Fibroblast of skin of abdomen (primary cell): ENCODE measurements at places on chromosomes 12 and 14.
A peak's percentile ranks its signal among the peaks of the same experiment; 100 is the strongest.

- DNase-seq, result no peak
These were observed 997 bp downstream of the CYP27B1 start for GRCh38 chr12:57765698-57766463.

DNA sequence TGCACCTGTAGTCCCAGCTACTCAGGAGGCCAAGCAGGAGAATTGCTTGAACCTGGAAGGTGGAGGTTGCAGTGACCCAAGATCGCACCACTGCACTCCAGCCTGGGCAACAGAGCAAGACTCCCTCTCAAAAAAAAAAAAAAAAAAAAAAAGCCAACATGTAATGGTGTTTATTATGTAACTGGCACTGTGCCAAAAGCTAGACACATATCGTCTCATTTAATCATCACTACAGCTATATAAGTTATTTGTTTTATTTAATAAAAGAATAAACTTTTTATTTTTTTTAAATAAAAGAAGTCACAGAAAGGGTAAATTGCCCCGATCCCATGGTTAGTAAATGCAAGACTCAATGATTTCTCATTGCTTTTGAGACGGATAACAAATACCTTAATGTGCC lies 76.9 kb downstream of the PTCSC3 start:
- DNase-seq, result no peak

DNA sequence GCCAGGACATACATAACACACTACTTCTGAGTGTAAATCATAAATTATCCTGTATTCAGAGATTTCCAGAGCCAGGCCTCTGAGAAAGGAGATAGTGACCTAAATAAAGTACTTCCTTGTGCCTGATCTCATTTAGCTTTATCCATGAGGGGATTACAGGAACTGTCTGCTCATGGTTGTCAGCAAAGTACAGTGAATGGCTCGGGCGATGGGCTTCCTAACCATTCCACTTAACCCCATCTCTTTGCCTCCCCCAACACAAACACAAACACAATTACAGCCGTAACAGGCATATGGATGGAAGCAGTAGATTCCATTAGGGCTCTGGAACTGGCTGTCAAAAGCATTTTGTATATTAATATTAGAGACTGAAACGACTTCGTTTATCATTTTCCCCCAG lies 206.7 kb upstream of the CPNE8 start:
- DNase-seq, result no peak

DNA sequence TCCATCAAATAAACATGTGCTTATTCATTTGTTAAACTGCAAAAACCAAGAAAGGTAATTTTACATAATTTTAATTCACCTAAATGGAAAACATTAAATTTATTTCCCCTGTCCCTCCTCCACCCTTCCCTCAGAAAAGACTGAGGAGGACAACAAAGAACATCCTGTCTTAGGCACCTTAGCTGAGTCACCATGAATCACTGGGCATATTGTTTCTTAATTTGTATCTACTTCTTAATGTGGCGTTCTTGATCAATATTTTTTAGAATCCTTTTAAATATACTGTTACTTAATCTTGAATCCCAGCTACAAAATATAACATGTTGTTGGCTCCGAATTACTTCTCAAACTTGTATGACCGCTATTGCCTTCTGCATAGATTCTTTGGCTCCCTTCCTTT lies 23.5 kb downstream of the SIX6 start:
- DNase-seq, result no peak

DNA sequence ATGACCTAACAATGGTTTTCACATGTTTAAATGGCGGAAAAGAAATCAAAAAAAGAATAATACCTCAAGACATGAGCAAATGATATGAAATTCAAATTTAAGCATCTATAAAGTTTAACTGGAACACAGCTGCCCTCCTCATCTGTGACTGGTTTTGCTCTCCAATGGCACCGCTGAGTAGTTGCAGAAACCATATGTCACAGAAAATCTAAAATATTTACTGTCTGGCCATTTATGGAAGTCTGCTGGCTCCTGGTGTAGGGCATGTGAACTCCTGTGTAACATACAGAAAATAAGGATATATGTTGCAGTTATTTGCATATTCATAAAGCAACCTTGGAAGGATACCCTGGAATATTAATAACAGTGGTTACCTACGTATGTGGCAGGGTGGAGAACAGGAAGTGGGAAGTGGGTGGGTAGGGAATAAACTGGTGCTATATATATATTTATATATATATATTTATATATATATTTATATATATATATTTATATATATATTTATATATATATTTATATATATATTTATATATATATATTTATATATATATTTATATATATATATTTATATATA lies 48.4 kb downstream of the LTBP2 start:
- DNase-seq, result peak; percentile 50

- peak; percentile 44 for DNase-seq
These were observed 9.8 kb downstream of the NCKAP5L start for GRCh38 chr12:49818241-49818895.

- peak; percentile 10 for DNase-seq
These were observed 18.1 kb downstream of the VSX2 start for GRCh38 chr14:74257078-74257940.

GRCh38 chr12:59004456-59004855 lies 84.2 kb upstream of the LRIG3 start:
- peak; percentile 27 for DNase-seq

DNA sequence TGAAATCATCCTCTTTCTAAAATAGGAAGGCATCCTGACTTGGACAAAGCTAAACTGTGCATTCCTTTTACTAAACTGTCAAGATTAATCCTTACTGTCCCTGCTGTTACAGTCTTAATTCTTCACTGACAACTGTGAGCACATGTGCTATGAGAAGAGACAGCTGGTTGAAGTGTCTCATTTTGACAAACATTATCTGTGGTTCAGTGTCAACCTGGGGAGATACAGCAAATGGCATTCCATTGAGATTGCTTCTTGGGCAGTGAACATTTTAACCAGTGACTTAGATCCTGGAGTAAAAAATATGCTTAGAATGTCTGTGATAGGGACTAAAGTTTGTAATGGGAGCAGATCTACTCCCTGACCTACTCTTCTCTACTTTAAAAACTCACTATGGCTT lies 552.6 kb upstream of the ATP2B1 start:
- peak; percentile 62 for DNase-seq

DNA sequence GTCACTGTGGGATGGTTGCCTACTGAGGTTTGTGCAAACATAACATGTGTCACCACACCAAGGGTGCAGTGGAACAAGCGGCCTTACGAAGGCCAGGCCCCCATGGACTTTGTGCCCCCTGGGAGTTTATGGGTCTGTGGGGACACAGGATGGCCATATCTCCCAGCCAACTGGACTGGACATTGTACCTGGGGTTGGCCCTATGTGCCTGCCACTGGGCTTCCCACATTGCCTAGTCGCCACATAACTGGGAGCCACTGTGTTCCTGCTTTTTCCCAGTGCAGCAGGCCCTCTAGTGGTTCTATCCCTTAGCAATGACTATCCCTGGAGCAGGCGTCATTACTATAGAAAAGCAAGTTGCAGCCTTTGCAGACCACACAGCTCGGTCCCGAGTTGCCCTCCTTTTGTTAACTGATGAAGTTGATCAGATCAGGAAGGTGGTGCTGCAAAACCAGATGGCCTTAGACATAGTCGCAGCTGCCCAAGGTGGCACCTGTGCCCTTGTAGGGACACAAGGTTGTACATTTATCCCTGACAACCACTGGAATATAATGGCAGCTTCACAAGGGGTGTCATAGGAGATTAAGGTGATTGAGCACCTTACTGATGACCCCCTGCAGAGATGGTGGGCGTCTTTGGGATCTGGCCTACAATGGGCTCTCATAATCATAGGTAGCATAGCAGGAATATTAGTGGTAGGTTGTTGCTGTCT lies 15.2 kb upstream of the RNASE12 start:
- DNase-seq, result no peak

- no peak for DNase-seq
These were observed 13.3 kb downstream of the TMEM260 start for GRCh38 chr14:56592746-56593544.

DNA sequence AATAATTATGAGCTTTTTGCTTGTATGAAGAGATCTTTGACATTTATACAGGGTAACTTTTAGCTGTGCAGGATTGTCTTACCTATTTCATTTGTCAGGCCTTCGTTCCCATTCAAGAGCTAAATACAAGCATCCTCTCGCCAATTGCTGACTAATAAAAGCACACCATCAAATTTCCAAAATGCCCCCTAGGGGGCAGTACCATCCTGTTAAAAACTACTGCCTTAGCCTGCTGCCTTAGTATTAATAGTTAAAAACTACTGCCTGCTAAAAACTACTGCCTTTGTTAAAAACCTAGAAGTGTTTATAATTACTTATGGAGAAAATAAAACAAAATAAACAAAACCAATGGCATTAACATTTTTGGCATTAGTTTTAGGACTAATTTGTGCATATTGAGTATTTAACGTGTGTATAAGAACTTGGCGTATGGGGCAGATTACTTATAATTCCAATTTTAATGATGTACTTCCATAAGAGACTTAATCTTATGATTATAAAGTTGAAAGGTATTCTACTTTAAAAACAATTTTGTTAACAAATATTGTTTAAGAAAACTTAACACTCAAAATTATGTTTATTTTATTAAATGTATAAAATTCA lies 3.0 kb upstream of the IFI27L2 start:
- peak; percentile 65 for DNase-seq

- DNase-seq, result peak; percentile 5
These were observed 4.5 kb downstream of the ALKBH2 start for GRCh38 chr12:109088818-109089217.

- DNase-seq, result no peak
These were observed 12.8 kb downstream of the SLC4A8 start for GRCh38 chr12:51437431-51437830.

GRCh38 chr12:3199551-3200031 lies 122.4 kb downstream of the TSPAN9 start:
- DNase-seq, result peak; percentile 20

DNA sequence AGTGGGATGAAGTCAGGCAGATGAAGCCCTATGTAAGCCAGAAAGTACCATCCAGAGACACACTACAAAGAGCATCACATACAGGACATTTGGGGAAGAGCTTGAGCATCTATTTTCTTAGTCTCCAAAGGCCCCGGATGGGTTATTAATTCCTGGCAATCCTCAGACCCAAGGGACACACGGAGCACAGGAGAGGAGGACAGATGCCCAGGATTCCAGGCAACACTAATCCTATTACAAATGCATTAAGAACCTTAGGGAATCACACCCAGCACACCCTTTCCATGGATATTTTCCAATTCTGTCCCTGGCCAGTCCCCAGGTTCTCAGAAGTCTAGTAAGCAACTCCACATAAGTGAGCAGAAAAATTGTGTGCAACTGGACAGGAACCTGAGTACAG lies 65.9 kb downstream of the CMKLR1 start:
- DNase-seq, result no peak

DNA sequence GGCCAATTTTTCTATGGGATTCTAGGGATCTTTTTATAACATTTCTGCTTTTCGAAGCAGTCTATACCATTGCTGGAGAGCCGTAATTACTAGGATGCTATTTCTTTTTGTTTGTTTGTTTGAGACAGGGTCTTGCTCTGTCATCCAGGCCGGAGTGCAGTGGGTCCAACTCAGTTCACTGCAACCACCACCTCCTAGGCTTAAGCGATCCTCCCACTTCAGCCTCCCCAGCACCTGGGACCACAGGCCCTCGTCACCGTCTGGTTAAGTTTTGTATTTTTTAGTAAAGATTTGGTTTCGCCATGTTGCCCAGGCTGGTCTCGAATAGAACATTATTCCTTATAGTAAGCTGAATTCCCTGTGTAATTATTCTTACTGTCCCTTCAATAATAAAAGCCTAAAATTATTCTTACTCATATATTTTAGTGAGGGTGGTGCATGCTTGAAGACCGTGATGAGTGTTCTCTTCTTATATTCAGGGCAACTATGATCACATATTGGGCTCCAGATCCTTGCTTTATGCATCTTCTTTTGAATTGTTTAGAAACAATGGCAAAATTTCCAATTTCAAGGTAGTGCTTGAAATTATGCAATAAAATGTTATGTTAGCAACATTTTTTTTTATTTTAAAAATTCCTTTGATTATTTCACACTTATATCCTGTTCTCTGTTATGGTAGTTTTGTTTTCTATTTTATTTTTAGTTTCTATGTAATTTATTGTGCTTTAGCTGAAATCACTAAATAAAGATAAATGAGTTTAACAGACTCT lies 66.2 kb downstream of the CRADD start:
- DNase-seq, result no peak

GRCh38 chr14:64717870-64718269 lies 13.6 kb downstream of the PLEKHG3 start:
- DNase-seq, result no peak

DNA sequence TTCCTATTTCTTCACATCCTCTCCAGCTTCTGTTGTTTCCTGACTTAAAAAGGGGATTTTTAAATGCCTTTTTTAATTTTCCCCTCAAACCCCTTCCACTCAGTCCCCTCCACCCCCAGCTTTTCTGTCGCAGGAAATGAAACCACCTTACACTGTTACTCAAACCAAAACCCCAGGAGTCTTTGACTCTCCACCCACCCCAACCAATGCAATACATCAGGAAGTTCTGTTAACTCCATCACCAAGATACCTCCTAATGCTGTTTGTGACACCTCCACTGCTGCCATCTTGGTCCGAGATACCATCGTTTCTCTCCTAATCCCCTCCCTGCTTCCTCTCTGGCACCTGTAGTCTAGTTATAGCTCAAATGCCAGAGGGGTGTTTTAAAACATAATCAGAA lies 25.4 kb upstream of the CPM start:
- no peak for DNase-seq

DNA sequence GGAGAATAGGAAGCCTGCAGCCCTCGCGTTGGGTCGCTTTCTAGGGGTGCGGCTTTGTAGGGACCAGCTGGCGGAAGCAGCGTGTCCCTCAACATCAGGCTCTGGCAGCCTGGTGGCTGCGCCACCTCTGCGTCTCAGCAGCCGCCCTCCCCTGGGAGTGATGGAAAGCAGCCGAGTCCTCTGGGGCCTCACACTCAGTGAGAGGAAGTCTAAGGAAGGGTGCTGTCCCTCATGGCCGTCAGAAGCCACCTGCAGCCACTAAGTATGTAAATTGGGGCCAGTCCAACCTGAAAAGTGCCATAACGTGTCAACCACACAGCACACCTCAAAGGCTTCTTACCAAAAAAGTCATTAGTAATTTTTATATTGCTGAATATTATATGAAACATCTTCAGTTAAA lies 80.3 kb downstream of the WDR20 start:
- no peak for DNase-seq

DNA sequence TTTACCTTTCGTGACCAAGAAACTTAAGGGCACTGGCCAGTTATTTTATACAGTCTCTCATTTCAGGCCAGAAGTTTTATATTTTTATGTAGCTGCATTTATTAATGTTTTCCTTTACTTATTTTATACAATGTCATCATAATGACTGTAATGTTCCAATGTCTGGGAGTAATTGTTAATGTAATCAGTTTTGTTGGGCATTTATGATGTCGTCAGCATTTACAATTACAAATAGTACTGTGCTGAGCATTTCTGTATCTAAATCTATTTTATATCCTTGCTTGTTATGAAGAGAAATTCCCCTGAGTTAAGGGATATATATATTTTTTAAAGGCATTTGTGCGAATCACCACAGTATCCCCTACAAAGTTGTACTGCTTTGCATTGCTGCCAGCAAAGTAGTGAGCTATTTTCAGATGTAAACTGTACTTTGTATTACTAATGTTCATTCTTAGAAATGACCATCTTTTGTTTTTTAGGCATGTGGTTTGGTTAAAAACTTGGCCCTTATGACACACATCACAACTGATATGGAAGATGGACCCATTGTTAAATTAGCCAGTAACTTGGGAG lies 74.4 kb downstream of the POLR3B start:
- no peak for DNase-seq

GRCh38 chr14:69376439-69376838 lies 21.7 kb downstream of the ERH start:
- DNase-seq, result peak; percentile 20
